ENCODE measurements at places on chromosomes 11 and 22.

GRCh38 chr11:17229481-17230152 lies 21.8 kb upstream of the PIK3C2A start:
- no peak for DNase-seq
- no peaks in the 10 kb centered on the region for H3K36me3 ChIP-seq
- no peak overlapping the region for H3K27ac ChIP-seq
- H3K4me1 ChIP-seq: no peaks in the 10 kb centered on the region
- H3K4me3 ChIP-seq: no peak overlapping the region

DNA sequence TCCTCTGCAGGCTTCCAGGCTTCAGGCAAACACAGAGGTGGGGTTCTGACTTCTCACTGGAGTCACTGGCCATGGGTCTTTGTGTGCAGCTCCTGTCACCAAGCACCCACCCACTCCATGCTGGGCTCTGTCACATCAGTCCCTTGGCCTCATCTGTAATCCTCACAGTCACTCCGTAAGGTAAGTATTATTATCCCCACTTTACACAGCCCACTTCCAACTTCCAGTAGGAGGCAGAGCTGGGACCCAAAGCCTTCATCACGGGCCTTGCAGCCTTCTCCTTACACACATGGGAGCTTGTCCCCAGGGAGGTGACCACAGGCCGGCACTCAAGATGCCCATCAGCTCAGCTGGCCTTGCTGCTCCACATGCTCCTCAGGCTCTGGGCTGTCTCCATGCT lies 266.7 kb upstream of the B3GAT1 start:
- H3K27me3 ChIP-seq: no peaks in the 10 kb centered on the region
- H3K4me1 ChIP-seq: no peaks in the 10 kb centered on the region
- no peak overlapping the region for H3K4me3 ChIP-seq
- DNase-seq: no peak

- no peak for DNase-seq
- no peak overlapping the region for H3K27ac ChIP-seq
- H3K36me3 ChIP-seq: no peaks in the 10 kb centered on the region
Measured at GRCh38 chr22:21455334-21456089, 11.7 kb upstream of the TMEM191C start.

GRCh38 chr11:98180921-98181320 lies 839.8 kb upstream of the CNTN5 start:
- no peak for DNase-seq
- H3K4me3 ChIP-seq: no peak overlapping the region
- no peak overlapping the region for H3K27ac ChIP-seq
- H3K36me3 ChIP-seq: no peaks in the 10 kb centered on the region

- H3K27ac ChIP-seq: no peak overlapping the region
- no peak for DNase-seq
- no peaks in the 10 kb centered on the region for H3K27me3 ChIP-seq
- no peaks in the 10 kb centered on the region for H3K36me3 ChIP-seq
Measured at GRCh38 chr11:34721646-34722045, 100.8 kb downstream of the EHF start.

GRCh38 chr11:18408558-18409291 lies 3.4 kb upstream of the LDHC start:
- no peak for DNase-seq
- H3K27ac ChIP-seq: no peak overlapping the region
- no peaks in the 10 kb centered on the region for H3K27me3 ChIP-seq

DNA sequence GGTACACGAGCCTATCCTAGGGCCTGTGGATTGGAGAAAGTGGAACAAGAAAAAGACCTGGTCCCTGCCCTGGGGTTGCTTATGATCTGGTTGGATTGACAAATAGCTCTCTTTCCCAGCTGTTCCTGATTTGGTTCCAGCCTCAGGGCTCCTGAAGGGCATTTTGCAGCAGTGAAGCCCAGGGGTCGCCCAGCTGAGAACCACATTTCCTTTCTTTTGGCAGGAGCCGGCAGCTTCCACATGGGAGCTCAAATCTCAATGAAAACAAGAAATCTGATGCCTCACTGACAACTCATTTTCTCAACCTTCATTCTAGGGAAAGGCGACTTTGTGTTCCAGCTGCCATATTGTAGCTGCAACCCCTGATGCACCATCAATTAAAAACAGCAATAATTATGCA lies 140.6 kb upstream of the CADM1 start:
- H3K27ac ChIP-seq: no peak overlapping the region
- H3K27me3 ChIP-seq: no peaks in the 10 kb centered on the region
- H3K36me3 ChIP-seq: no peaks in the 10 kb centered on the region

DNA sequence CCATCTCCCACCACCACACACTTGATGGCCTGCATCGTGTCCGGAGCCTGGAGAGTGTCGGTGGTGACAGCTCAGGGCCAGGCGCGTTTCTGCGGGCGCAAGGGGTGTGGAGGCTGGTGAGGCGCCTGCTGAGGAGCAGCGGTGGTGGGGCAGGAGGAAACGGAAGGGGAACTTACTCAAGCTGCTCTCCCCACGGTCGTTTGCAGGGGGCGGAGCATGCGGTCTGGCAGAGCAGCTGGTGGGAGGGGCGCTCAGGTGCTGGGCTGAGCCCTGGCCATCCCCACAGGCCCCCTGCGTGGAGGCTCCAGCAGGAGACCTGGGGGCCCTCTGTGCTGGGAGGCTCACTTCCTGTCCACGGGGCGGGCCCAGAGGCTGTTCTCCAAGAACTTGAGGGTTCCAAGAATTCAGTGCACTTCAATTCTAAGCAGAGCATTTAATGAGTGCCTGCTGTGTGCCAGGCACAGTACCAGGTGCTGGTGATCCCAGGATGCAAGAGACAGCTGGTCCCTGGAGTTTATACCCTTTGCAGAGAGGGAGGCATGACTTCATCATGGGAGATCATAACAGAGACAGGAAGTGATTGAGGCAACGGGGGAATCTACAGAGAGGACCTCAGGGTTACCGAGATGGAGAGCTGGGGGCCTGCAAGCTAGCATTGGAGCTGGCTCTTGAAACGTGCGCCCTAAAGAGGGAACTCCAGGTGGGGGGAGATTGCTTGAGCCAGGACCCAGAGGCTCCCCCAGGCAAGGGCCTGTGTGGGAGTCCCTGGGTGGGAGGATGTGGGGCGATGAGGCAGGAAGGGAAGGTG lies at the start of gene RAC2:
Gene RAC2, minus strand, starts transcription at position 156 of the 808 bp plus-strand sequence. Its CDS starts 121 bp downstream, at position 35.
- no peaks in the 10 kb centered on the region for H3K36me3 ChIP-seq
- H3K4me3 ChIP-seq: peak within 1 kb of the TSS; percentile 58
- DNase-seq: peak; percentile 98
- H3K4me1 ChIP-seq: no peaks in the 10 kb centered on the region

GRCh38 chr11:104995001-104995408 lies 26.6 kb upstream of the CASP4 start:
- H3K4me3 ChIP-seq: no peak overlapping the region
- H3K27me3 ChIP-seq: no peaks in the 10 kb centered on the region
- H3K4me1 ChIP-seq: no peaks in the 10 kb centered on the region
- DNase-seq: no peak
- H3K27ac ChIP-seq: no peak overlapping the region

GRCh38 chr11:96167787-96168186 lies 175.2 kb downstream of the MAML2 start:
- H3K36me3 ChIP-seq: no peaks in the 10 kb centered on the region
- no peak overlapping the region for H3K4me3 ChIP-seq
- H3K27me3 ChIP-seq: no peaks in the 10 kb centered on the region

GRCh38 chr22:44363013-44363979 lies 50.5 kb upstream of the SHISAL1 start:
- H3K27ac ChIP-seq: peak overlapping the region; percentile 72
- DNase-seq: peak; percentile 82
- H3K4me3 ChIP-seq: no peak overlapping the region
- H3K4me1 ChIP-seq: no peaks in the 10 kb centered on the region
- H3K27me3 ChIP-seq: no peaks in the 10 kb centered on the region
- H3K36me3 ChIP-seq: no peaks in the 10 kb centered on the region

DNA sequence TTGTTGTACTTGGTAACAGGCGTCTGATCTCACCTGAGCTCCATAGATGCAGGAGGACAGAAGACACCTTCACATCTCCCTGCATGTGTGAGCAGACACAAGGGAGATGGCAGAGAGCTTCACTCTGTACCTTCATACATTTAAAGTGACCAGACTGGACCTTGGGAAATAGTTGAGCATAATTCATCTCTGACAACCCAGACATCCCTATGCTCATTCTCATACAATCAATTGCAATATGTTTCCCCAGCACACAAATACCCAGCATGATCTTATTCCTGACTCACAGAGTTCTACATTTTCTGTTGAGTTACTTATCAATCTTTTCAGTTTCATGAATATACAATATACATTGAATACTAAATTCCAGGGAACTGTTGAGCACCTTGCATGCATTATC lies 488.2 kb upstream of the API5 start:
- no peak for DNase-seq
- H3K36me3 ChIP-seq: no peaks in the 10 kb centered on the region
- no peak overlapping the region for H3K27ac ChIP-seq
- no peaks in the 10 kb centered on the region for H3K4me1 ChIP-seq

GRCh38 chr22:23533328-23533762 lies 46.7 kb downstream of the IGLL1 start:
- H3K4me1 ChIP-seq: no peaks in the 10 kb centered on the region
- H3K36me3 ChIP-seq: no peaks in the 10 kb centered on the region
- no peak overlapping the region for H3K27ac ChIP-seq
- no peaks in the 10 kb centered on the region for H3K27me3 ChIP-seq
- H3K4me3 ChIP-seq: no peak overlapping the region

DNA sequence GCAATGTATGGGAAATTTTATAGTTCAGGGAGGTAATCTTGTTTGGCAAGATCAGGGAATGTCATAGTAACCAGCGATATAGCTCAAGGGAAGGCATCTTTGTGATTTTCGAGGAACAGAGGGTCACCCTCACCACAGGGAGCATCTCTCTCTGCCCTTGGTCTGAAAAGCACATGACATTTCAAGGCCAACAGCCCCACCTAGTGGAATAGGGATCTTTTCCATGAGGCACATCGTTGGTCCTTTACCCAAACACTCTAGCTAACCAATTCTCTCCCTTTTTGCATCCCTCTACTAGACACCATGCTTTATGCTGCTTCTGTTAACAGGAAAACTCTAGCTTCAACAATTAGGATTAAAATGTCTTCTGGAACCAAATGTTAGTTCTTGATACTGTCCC lies 179.0 kb downstream of the GRM5 start:
- no peak for DNase-seq
- no peak overlapping the region for H3K27ac ChIP-seq
- H3K4me1 ChIP-seq: no peaks in the 10 kb centered on the region
- no peaks in the 10 kb centered on the region for H3K36me3 ChIP-seq
- no peaks in the 10 kb centered on the region for H3K27me3 ChIP-seq
- H3K4me3 ChIP-seq: no peak overlapping the region

DNA sequence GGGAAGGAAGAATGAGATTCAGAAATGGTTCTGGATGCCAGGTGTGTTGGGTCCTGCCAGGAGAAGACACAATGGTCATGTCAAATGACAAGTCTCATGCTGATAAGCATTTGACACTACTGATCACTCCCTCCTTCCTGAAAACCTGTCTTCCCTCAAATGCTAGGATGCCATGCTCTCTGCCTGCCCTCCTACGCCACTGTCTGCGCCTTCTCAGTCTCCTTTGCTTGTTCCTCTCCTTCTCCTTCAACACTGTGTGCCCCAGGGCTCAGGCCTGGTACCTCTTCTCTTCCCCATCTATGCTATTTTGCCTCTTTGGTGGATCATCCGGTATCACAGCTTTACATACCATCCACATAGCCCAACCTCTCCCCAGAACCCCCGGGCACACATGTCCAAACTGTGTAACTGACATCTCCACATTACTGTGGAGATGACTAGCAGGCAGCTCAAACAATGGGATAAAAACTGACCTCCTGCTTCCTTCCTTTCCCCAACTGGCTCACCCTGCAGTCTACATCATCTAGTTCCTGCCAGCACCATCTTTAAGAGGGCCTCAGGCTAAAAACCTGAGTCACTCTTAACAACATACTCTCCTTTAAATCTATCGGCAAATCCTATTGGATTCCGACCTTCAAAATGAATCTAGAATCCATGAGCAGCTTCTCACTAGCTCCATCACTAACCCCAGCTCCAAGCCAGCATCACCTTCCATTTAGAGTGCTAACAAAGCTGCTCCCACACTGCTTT lies 8.2 kb downstream of the AP1B1 start:
- H3K27me3 ChIP-seq: no peaks in the 10 kb centered on the region
- H3K27ac ChIP-seq: no peak overlapping the region
- peaks cover 14% of the 10 kb centered on the region for H3K4me1 ChIP-seq
- H3K36me3 ChIP-seq: no peaks in the 10 kb centered on the region
- H3K4me3 ChIP-seq: no peak overlapping the region

GRCh38 chr11:6667733-6668374 lies 12.2 kb upstream of the DCHS1 start:
- H3K27me3 ChIP-seq: no peaks in the 10 kb centered on the region
- no peaks in the 10 kb centered on the region for H3K36me3 ChIP-seq
- H3K27ac ChIP-seq: no peak overlapping the region
- no peaks in the 10 kb centered on the region for H3K4me1 ChIP-seq
- no peak overlapping the region for H3K4me3 ChIP-seq

DNA sequence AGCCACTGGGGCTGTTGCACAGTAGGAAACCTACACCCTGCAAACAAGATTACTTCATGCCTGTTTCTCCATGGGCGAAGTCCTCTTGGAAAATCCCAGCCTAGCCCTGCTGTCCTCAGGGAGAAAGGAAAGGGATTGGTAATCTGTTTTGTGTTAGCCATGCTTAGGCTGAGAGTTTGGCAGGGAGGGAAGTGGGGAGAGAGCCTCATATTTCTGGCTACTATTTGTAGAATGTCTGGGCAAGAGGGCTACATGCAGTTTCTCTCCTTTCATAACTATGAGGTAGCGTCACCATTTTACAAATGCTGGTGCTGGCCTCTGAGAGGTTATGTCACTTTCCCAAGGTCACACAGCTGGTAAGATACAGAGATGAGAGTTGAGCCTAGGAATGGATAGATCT lies 737 bp upstream of the MFRP start:
- no peak for DNase-seq
- H3K4me1 ChIP-seq: no peaks in the 10 kb centered on the region
- H3K4me3 ChIP-seq: no peak overlapping the region
- no peak overlapping the region for H3K27ac ChIP-seq
- H3K36me3 ChIP-seq: no peaks in the 10 kb centered on the region

DNA sequence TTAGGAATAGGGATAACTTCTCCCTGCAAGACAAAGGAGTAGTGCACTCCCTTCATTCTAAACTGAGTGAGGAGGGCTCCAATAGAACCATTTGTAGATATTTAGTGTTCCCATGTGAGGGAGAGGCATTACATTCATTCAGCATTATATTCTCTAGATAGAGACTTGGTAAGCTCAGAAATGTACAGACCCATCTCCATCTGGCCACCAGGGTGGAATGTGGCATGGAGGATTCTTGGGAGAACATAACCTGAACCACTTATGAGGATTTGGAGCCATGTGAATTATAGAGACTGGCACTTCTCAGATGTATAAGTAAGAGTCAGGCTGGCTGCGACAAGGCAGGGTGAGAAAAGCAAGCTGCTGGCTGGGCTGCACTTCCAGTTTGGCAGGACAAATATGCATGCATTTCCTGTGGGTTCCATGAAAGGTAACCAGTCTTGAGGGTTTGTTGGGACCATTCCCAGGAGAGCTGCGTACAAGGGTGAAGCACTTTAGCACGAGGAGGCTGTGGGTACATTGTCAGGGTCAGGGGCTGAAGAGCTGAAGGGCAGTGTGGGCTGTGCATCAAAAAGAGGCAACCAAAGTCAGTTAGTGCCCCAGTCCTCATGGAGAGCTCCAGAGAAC lies 9.2 kb downstream of the RRP8 start:
- no peaks in the 10 kb centered on the region for H3K4me1 ChIP-seq
- DNase-seq: no peak
- H3K27ac ChIP-seq: no peak overlapping the region
- no peaks in the 10 kb centered on the region for H3K27me3 ChIP-seq
- no peaks in the 10 kb centered on the region for H3K36me3 ChIP-seq
- no peak overlapping the region for H3K4me3 ChIP-seq

GRCh38 chr11:3111919-3112690 lies 53.0 kb downstream of the OSBPL5 start:
- no peaks in the 10 kb centered on the region for H3K27me3 ChIP-seq
- no peak overlapping the region for H3K4me3 ChIP-seq
- peak; percentile 14 for DNase-seq
- no peak overlapping the region for H3K27ac ChIP-seq
- H3K36me3 ChIP-seq: no peaks in the 10 kb centered on the region

All from Peyer's patch (tissue), 4 donors.